ENCODE measurements at places on chromosomes 11 and 22.
A peak's percentile ranks its signal among the peaks of the same experiment; 100 is the strongest.

DNA sequence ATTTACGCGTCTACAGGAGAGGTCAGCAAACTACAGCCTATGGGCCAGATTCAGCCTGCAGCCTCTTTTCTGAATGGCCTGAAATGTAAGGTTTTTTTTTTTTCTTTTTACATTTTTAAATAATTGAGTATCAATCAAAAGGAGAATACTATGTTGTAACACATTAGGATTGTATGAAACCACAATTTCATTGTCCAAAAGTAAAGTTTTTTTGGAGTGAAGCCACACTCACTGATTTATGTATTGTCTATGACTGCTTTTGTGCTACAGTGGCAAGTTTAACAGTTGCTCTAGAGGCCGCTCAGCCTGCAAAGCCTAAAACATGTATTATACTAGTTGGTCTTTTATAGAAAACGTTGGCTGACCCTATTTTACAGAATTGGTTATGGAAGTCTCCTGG is 923.2 kb downstream of the NTM start:
- H3K36me3 ChIP-seq, result no peaks in the 10 kb centered on the region
- H3K27me3 ChIP-seq, result no peaks in the 10 kb centered on the region
- no peak for DNase-seq
- H3K4me1 ChIP-seq, result no peaks in the 10 kb centered on the region

GRCh38 chr11:107969219-107969618 is 39.5 kb upstream of the CUL5 start:
- H3K36me3 ChIP-seq, result no peaks in the 10 kb centered on the region
- H3K27me3 ChIP-seq, result no peaks in the 10 kb centered on the region
- H3K4me3 ChIP-seq, result no peak overlapping the region
- DNase-seq, result peak; percentile 36
- no peak overlapping the region for H3K27ac ChIP-seq

DNA sequence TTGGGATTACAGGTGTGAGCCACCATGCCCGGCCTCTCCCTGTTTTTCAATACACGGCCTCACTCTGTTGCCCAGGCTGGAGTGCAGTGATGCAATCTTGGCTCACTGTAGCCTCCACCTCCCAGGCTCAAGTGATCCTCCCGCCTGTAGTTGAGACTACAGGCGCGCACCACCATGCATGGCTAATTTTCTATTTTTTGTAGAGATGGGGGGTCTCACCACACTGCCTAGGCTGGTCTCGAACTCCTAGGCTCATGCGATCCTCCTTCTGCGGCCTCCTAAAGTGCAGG is 11.5 kb downstream of the GATD1 start:
- H3K27ac ChIP-seq, result no peak overlapping the region
- H3K4me1 ChIP-seq, result no peaks in the 10 kb centered on the region
- no peak overlapping the region for H3K4me3 ChIP-seq
- H3K36me3 ChIP-seq, result peaks cover 22% of the 10 kb centered on the region

GRCh38 chr11:86143087-86144030 is 74.5 kb upstream of the PICALM start:
- no peaks in the 10 kb centered on the region for H3K36me3 ChIP-seq
- H3K4me1 ChIP-seq, result peaks cover under 1% of the 10 kb centered on the region
- DNase-seq, result no peak
- no peak overlapping the region for H3K4me3 ChIP-seq
- no peaks in the 10 kb centered on the region for H3K27me3 ChIP-seq

GRCh38 chr11:64864135-64864472 is 14.3 kb downstream of the EHD1 start:
- no peak for DNase-seq
- no peaks in the 10 kb centered on the region for H3K27me3 ChIP-seq

GRCh38 chr11:79414041-79414440 is 26.8 kb downstream of the TENM4 start:
- no peaks in the 10 kb centered on the region for H3K4me1 ChIP-seq
- no peaks in the 10 kb centered on the region for H3K27me3 ChIP-seq
- H3K27ac ChIP-seq, result no peak overlapping the region
- no peak for DNase-seq
- peaks cover 9% of the 10 kb centered on the region for H3K36me3 ChIP-seq

- H3K4me3 ChIP-seq, result no peak overlapping the region
- H3K27ac ChIP-seq, result no peak overlapping the region
- no peak for DNase-seq
Measured at GRCh38 chr22:35893698-35894097, 134.9 kb downstream of the RBFOX2 start.

GRCh38 chr11:36056160-36056751 is 112.4 kb downstream of the LDLRAD3 start:
- H3K27me3 ChIP-seq, result no peaks in the 10 kb centered on the region
- H3K4me3 ChIP-seq, result no peak overlapping the region
- peak; percentile 65 for DNase-seq
- peaks cover 17% of the 10 kb centered on the region for H3K36me3 ChIP-seq
- H3K27ac ChIP-seq, result no peak overlapping the region

DNA sequence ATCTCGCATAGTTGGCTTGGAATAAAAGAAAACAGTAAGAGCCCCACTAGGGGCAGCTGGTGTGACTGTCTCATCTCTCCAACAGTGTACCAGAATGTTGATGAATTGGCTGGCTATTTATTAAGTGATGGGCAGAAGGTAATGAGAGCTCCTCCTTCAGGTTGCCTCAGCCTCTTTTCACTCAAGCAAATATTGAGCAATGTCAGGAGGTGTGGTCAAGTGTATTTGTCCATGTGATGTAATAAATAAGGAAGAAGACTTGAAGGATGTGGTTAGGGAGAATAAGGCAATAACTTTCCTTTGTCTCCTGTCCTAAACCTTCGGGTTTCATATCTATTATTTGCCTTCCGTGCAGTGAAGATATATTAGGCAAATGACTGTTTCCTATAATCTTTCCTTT is at the start of gene TCN1:
Gene TCN1 (minus strand): TSS at position 91 of the 400 bp plus-strand sequence. CDS start 17 bp downstream, at position 74.
- DNase-seq, result no peak
- H3K27me3 ChIP-seq, result no peaks in the 10 kb centered on the region
- no peaks in the 10 kb centered on the region for H3K4me1 ChIP-seq

DNA sequence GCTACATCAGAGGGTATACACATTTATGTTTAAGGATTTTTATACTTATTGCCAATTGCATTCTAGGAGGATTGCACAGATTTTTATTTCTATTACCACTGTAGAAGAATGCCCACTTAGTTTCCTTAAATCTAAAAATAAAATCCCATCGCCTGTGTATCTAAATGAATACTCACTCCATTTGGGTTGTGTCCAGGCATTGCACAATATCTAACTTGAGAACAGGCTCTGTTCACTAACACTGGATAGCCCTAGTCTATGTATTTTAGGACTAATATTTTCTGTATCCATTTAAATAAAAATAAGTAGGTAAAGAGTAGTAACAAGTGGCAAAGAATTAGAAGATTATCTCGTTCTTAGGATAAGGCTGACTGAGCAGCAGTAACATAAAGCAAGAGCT is 4.1 kb downstream of the C11orf52 start:
- H3K36me3 ChIP-seq, result no peaks in the 10 kb centered on the region
- H3K27me3 ChIP-seq, result no peaks in the 10 kb centered on the region
- H3K27ac ChIP-seq, result no peak overlapping the region
- DNase-seq, result no peak
- H3K4me1 ChIP-seq, result peaks cover 3% of the 10 kb centered on the region

DNA sequence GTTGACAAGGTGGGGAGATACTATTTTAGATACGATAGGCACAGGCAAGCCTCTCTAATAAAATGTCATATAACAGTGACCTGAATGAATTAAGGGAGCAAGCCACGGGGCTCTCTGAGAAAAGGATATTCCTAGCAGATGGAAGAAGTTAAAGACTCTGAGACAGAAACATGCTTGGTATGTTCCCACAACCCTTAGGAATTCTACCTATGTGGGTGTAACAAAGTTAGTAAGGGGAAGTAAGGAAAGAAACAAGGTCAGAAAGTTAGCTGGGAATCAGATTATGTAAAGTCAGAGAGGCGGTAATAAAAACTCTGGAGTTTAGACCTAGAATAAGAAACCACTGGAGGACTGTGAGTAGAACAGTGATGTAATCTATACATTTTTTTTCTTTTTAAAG is 59.7 kb upstream of the GDPD4 start:
- H3K27ac ChIP-seq, result no peak overlapping the region
- no peaks in the 10 kb centered on the region for H3K4me1 ChIP-seq
- no peaks in the 10 kb centered on the region for H3K27me3 ChIP-seq
- H3K4me3 ChIP-seq, result no peak overlapping the region
- no peak for DNase-seq
- peaks cover 70% of the 10 kb centered on the region for H3K36me3 ChIP-seq

GRCh38 chr22:41256254-41257253 is 15.8 kb upstream of the CHADL start:
- DNase-seq, result no peak
- H3K27ac ChIP-seq, result no peak overlapping the region
- no peaks in the 10 kb centered on the region for H3K4me1 ChIP-seq
- peaks cover 96% of the 10 kb centered on the region for H3K36me3 ChIP-seq

GRCh38 chr11:96112192-96113128 is 188.6 kb upstream of the MTMR2 start:
- H3K27me3 ChIP-seq, result no peaks in the 10 kb centered on the region
- H3K4me1 ChIP-seq, result peaks cover 6% of the 10 kb centered on the region
- H3K36me3 ChIP-seq, result no peaks in the 10 kb centered on the region
- no peak overlapping the region for H3K4me3 ChIP-seq
- no peak overlapping the region for H3K27ac ChIP-seq

DNA sequence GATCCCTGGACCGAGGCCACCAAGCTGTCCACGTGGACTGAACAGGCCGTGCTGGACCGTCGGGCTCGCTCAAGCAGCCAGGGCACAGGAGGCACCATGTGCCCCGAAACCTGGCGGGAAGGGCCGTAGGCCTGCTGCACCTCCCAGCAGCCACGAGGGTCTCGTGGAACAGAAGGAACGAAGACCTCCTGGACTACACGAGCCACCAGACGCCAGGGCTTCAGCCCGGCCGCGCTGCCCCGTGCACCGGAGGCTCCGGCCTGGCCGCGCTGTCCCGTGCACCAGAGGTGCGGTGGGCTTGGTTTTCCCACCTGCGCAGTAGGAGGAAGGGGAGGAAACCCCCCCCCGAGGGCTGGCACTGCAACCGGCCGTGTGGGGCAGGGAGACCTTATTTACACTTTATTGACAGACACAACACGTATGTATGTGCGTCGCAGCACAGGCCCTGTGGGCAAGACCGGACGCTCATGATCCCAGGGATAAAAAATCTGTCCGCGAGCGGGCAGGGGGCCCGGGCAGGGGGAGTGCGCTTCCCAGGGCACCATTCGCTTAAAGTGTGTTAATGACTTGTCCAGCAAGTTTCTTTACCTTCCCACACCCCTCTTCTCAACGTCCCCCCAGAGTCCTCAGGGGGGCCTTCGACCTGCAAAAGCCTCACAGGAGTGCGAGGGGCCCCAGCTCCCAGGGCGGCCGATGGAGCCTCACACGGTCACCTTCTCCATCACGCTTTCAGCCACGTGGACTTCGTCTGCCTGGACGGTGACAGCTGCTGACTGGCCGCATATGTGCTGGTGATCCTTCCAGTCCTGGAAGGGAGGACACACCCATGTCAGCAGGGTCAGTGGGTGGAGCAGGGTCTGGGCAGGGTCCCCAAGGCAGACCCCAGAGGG is 7.0 kb downstream of the DRD4 start:
- H3K27me3 ChIP-seq, result peaks cover 3% of the 10 kb centered on the region
- H3K4me3 ChIP-seq, result no peak overlapping the region
- no peak overlapping the region for H3K27ac ChIP-seq
- peaks cover 24% of the 10 kb centered on the region for H3K36me3 ChIP-seq
- DNase-seq, result no peak
- no peaks in the 10 kb centered on the region for H3K4me1 ChIP-seq

- H3K36me3 ChIP-seq, result peaks cover 7% of the 10 kb centered on the region
- H3K4me3 ChIP-seq, result no peak overlapping the region
- no peaks in the 10 kb centered on the region for H3K4me1 ChIP-seq
- H3K27me3 ChIP-seq, result no peaks in the 10 kb centered on the region
- H3K27ac ChIP-seq, result no peak overlapping the region
- no peak for DNase-seq
Measured at GRCh38 chr11:3129181-3129590, 35.9 kb downstream of the OSBPL5 start.

GRCh38 chr22:38776086-38776485 is 17.9 kb downstream of the DNAL4 start:
- no peak overlapping the region for H3K4me3 ChIP-seq
- no peaks in the 10 kb centered on the region for H3K4me1 ChIP-seq
- H3K27me3 ChIP-seq, result no peaks in the 10 kb centered on the region
- DNase-seq, result no peak

- peaks cover 3% of the 10 kb centered on the region for H3K36me3 ChIP-seq
- DNase-seq, result peak; percentile 95
- no peaks in the 10 kb centered on the region for H3K27me3 ChIP-seq
- H3K4me3 ChIP-seq, result peak overlapping the region; percentile 61
Measured at GRCh38 chr22:39598017-39598965, 27.7 kb downstream of the CACNA1I start.

DNA sequence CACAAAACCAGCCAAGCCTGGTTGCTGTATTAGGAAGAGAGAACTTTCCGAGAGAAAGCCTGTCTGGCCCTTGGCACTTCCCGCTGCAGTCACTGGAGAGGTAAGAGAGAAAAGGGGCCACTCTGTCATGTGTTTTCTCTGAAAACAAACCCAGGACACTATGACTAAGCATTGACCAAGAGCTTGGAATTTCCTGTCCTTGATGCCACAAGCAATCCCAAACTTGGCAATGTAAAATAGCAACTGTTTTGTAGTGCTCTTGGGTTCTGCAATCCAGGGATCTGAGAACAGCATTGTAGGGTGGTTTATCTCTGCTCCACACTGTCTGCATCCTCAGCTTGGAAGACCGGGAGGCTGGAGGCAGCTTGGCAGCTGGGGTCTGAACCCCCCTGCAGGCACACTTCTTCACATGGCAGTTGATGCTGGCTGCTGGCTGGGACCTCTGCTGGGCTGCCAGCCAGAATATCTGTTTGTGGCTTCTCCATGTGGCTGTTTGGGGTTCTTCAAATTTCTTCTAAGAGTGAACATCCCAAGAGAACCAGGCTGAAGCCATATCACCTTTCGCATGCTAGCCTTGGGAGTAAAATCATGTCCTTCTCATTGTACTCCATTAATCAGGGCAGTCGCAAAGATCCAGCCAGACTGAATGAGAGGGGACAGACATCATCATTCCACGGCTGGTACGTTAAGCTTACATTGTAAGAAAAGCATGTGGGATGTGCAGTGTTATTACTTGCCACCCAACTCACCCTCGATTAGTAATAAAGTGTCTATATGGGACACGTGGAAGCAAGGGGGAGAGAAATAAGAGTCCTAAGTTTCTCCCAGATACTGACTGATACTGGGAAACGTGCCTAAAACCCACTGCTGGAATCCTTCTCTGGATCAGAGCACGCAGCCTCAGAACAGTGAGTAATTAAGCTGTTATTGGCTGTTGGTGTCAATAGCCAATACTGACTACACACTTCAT is 537.4 kb upstream of the B3GAT1 start:
- no peak overlapping the region for H3K27ac ChIP-seq
- H3K4me3 ChIP-seq, result no peak overlapping the region
- DNase-seq, result no peak
- H3K36me3 ChIP-seq, result no peaks in the 10 kb centered on the region
- peaks cover 9% of the 10 kb centered on the region for H3K4me1 ChIP-seq

- H3K27ac ChIP-seq, result no peak overlapping the region
- H3K36me3 ChIP-seq, result no peaks in the 10 kb centered on the region
- no peaks in the 10 kb centered on the region for H3K4me1 ChIP-seq
- no peak overlapping the region for H3K4me3 ChIP-seq
- H3K27me3 ChIP-seq, result no peaks in the 10 kb centered on the region
Measured at GRCh38 chr11:90113541-90113940, 20.9 kb upstream of the NAALAD2 start.

- H3K27me3 ChIP-seq, result peaks cover 6% of the 10 kb centered on the region
- H3K36me3 ChIP-seq, result 0 out of 2 replicates have a peak, but pooled peaks cover 5% of the 10 kb centered on the region
- H3K4me3 ChIP-seq, result no peak overlapping the region
- no peak overlapping the region for H3K27ac ChIP-seq
Measured at GRCh38 chr11:2752204-2752770, 52.5 kb upstream of the KCNQ1OT1 start.

Data from H9 (cell line).